Activated CD4-positive, alpha-beta T cell treated with anti-CD3 and anti-CD28 coated beads, Interleukin-2, amount 10 ng/mL, durations not matched to agents 7 days and 5 days (primary cell): ENCODE measurements at places on chromosomes 16 and 17.

DNA sequence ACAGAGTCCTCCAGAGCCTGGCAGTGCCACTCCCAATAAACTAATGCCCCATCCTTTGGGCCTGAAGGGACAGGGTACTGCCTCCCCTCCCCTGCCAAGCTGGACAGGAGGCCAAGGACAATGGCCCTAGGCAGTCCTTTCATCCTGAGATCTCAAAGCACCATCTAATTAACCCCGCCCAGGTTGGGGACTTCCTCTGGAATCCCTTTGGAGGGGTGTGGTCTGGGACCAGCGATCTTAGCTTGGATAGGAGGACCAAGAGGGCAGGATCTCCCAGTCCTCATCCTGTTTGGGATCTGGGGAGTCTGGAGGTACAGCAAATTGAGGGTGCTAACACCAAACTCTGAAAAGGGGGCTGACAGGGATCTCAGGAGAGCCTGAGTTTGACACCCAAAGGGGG, 18.2 kb upstream of the SP6 start:
- DNase-seq, result no peak
- no peak overlapping the region for H3K4me3 ChIP-seq
- H3K4me1 ChIP-seq, result peaks cover 16% of the 10 kb centered on the region
- no peak overlapping the region for H3K27ac ChIP-seq
- no peaks in the 10 kb centered on the region for H3K36me3 ChIP-seq

DNA sequence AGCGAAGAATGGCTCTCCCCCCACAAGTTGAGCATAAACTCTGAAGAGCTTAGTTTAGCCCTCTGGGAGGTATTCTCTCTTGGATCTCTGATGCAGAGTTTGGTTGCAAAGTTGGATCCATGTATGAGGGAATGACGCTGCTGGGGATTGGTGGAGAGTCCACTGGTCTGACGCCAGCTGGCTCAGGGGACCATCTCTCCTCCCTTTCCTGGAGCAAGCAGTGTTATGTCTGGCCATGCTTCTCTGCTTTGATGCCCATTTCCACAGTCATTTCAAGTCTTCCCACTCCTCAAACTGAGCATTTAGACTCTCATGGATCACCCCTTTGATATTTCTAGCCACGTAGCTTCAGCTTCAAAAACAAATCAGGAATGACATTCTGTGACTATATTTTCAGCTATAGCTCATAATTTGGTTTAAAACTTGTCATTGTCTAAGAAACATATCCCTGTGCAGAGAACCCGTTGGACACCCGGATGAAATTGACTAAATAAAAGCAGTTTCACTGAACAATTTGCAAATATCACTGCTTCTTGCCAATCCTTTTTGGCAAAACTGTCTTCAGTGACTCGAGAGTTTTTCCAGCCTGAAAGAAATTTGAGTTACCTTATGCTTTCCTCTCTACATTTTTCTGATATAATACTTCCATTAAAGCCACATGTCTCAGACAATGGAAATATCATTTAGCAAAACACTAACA, 193.4 kb upstream of the CDH11 start:
- H3K36me3 ChIP-seq, result no peaks in the 10 kb centered on the region
- H3K27me3 ChIP-seq, result no peaks in the 10 kb centered on the region
- no peak for DNase-seq
- no peaks in the 10 kb centered on the region for H3K4me1 ChIP-seq

- no peak for DNase-seq
- H3K4me1 ChIP-seq, result peaks cover 52% of the 10 kb centered on the region
- H3K36me3 ChIP-seq, result peaks cover 17% of the 10 kb centered on the region
- no peak overlapping the region for H3K4me3 ChIP-seq
- no peak overlapping the region for H3K27ac ChIP-seq
These were observed 13.4 kb downstream of the HSPB9 start for GRCh38 chr17:42135664-42136653.

GRCh38 chr16:20799599-20799998, 6.7 kb downstream of the ERI2 start:
- no peak overlapping the region for H3K27ac ChIP-seq
- peaks cover 24% of the 10 kb centered on the region for H3K4me1 ChIP-seq
- H3K4me3 ChIP-seq, result no peak overlapping the region
- no peaks in the 10 kb centered on the region for H3K27me3 ChIP-seq

GRCh38 chr16:66254751-66255150, 111.7 kb upstream of the CDH5 start:
- no peak overlapping the region for H3K27ac ChIP-seq
- DNase-seq, result no peak
- H3K27me3 ChIP-seq, result peaks cover under 1% of the 10 kb centered on the region
- no peaks in the 10 kb centered on the region for H3K4me1 ChIP-seq
- no peak overlapping the region for H3K4me3 ChIP-seq

DNA sequence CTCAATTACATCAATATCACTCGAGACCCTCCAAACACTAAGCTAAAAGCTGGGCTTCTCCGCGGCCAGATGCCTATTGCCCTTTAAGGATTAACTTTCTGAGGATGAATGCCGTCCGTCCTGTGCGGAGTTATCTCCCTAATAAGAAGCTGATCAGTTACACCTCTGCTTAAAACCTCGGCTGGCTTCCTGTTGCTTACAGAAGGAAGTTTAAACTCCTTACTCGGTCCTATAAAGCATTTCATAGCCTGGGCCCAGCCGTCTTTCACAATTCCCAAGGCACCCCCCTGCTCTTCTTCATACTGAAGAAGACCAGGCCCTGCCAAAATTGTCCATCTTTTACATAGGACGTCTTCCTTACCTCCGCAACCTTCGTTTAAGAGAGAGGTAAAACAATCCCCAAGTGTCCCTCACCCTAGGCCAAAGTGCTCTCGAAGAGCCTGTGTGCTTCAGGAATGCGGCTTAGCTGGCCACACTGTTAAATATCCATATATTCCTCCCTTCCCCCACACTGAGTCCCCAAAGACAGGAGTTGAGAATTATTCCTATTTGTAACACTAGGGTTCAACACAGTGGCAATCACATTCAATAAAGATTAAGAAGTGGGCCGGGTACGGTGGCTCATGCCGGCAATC, 112.6 kb upstream of the IRX5 start:
- DNase-seq, result no peak
- no peak overlapping the region for H3K27ac ChIP-seq
- H3K27me3 ChIP-seq, result peaks cover 2% of the 10 kb centered on the region
- no peak overlapping the region for H3K4me3 ChIP-seq

- peaks cover 2% of the 10 kb centered on the region for H3K27me3 ChIP-seq
- no peaks in the 10 kb centered on the region for H3K4me1 ChIP-seq
- no peak overlapping the region for H3K27ac ChIP-seq
- H3K36me3 ChIP-seq, result no peaks in the 10 kb centered on the region
- H3K4me3 ChIP-seq, result no peak overlapping the region
- no peak for DNase-seq
These were observed 233.1 kb upstream of the FOXF1 start for GRCh38 chr16:86277221-86277620.

GRCh38 chr17:57860414-57860999, 10.7 kb upstream of the MRPS23 start:
- H3K36me3 ChIP-seq, result no peaks in the 10 kb centered on the region
- H3K4me1 ChIP-seq, result peaks cover 14% of the 10 kb centered on the region
- peak overlapping the region; percentile 66 for H3K4me3 ChIP-seq
- DNase-seq, result no peak
- no peak overlapping the region for H3K27ac ChIP-seq
- peaks cover 40% of the 10 kb centered on the region for H3K27me3 ChIP-seq

GRCh38 chr16:85303354-85303883, 191.1 kb upstream of the CIBAR2 start:
- H3K27me3 ChIP-seq, result no peaks in the 10 kb centered on the region
- H3K36me3 ChIP-seq, result no peaks in the 10 kb centered on the region
- H3K27ac ChIP-seq, result peak overlapping the region; percentile 80

DNA sequence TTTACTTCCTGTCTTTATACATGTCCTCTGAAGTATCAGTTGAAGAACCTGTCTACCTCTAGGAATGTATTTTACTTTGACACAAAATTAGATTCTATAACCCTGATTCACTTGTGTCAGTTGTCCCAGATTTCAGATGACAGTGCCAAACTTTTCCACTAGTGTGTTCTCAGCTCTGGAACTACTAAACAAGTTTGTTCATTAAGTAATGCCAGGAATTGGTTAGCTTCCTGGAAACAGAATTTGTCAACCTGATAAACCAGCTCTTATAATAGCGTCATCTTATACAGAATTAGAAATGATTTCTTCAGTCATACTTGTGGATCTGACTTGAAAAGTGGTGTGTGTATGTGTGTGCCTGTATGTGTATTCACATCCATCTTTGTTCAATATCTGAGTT, 7.4 kb downstream of the MAP3K3 start:
- no peak overlapping the region for H3K4me3 ChIP-seq
- DNase-seq, result no peak
- H3K27me3 ChIP-seq, result no peaks in the 10 kb centered on the region
- peaks cover 18% of the 10 kb centered on the region for H3K36me3 ChIP-seq
- H3K4me1 ChIP-seq, result peaks cover 28% of the 10 kb centered on the region
- H3K27ac ChIP-seq, result no peak overlapping the region

- H3K36me3 ChIP-seq, result no peaks in the 10 kb centered on the region
- H3K4me1 ChIP-seq, result peaks cover 28% of the 10 kb centered on the region
- no peak overlapping the region for H3K27ac ChIP-seq
- no peak overlapping the region for H3K4me3 ChIP-seq
- no peak for DNase-seq
These were observed 12.2 kb downstream of the CBX4 start for GRCh38 chr17:79826841-79827578.

DNA sequence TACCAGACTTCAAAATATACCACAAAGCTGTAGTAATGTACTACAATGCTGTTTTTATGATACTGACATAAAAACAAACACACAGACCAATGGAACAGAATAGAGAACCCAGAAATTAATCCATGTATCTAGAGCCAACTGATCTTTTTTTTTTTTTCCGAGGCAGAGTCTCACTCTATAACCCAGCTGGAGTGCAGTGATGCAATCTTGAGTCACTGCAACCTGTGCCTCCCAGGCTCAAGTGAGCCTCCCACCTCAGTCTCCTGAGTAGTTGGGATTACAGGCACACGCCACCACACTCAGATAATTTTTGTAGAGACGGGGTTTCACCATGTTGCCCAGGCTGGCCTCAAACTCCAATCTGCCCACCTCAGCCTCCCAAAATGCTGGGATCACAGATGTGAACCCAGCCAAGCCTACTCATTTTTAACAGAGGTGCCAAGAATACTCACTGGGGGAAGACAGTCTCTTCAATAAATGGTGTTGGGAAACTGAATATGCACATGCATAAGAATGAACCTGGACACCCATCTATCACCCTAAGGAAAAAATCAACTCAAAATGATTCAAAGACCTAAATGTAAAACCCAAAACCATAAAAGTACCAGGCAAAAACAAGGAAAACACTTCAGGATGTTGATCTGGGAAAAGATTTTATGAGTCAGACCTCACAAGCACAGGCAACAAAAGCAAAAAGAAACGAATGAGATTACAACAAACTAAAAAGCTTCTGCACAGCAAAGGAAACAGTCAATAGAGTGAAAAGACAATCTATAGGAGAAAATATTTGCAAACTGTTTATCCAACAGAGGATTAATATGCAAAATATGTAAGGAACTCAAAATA, 63.1 kb downstream of the STX8 start:
- no peaks in the 10 kb centered on the region for H3K27me3 ChIP-seq
- peaks cover 15% of the 10 kb centered on the region for H3K4me1 ChIP-seq
- no peak overlapping the region for H3K4me3 ChIP-seq
- DNase-seq, result no peak

DNA sequence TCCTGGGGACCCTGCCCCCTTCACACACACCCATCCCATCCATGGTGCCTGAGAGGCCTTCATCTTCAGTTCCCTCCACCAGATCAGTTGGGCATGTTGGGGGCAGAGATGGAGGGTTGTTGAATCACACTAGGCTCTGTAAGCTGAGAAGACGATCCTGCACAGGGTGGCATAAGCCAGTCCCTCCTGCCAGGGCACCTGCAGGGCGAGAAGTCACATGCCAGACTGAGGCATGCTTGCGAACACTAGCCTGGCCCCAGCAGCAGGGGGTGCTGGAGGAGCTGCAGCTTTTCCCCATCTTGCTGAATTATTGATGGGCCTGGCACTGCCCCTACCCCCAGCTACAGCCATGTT, 6.1 kb upstream of the TBX2 start:
- peaks cover 7% of the 10 kb centered on the region for H3K4me1 ChIP-seq
- H3K36me3 ChIP-seq, result no peaks in the 10 kb centered on the region
- no peak overlapping the region for H3K4me3 ChIP-seq
- no peak for DNase-seq
- no peak overlapping the region for H3K27ac ChIP-seq
- peaks cover 30% of the 10 kb centered on the region for H3K27me3 ChIP-seq

DNA sequence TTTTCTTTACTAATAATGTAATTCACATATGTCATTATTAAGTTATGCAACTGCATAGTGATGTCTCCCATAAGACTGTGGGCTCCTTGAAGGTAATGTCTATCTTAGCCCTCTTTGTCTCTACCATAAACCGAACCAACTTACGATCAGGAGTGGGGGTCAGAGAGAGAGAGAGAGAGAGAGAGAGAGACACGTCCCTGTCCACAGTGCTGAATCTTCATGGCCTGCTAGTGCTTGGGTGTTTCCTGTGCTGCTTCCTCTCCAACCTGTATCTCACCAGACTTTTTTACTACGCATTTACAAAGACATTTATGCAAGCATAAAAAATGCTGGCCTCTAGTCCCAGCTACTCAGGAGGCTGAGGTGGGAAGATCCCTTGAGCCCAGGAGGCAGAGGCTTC, 52.2 kb upstream of the HAPSTR1 start:
- peaks cover 2% of the 10 kb centered on the region for H3K36me3 ChIP-seq
- peak; percentile 31 for DNase-seq
- H3K4me1 ChIP-seq, result no peaks in the 10 kb centered on the region
- H3K27me3 ChIP-seq, result peaks cover 6% of the 10 kb centered on the region

GRCh38 chr17:27452828-27453227, 3.4 kb upstream of the KSR1 start:
- H3K36me3 ChIP-seq, result peaks cover 4% of the 10 kb centered on the region
- DNase-seq, result no peak
- no peak overlapping the region for H3K4me3 ChIP-seq
- no peak overlapping the region for H3K27ac ChIP-seq
- peaks cover 23% of the 10 kb centered on the region for H3K4me1 ChIP-seq
- H3K27me3 ChIP-seq, result peaks cover 2% of the 10 kb centered on the region

GRCh38 chr16:720990-721764, at the start of gene ANTKMT:
TSS of gene ANTKMT (plus strand) at chr16:721146. CDS start at chr16:721275, 129 bp downstream.
- H3K27me3 ChIP-seq, result peaks cover 6% of the 10 kb centered on the region
- H3K27ac ChIP-seq, result peak within 1 kb of the TSS; percentile 76
- no peaks in the 10 kb centered on the region for H3K36me3 ChIP-seq
- peak within 1 kb of the TSS; percentile 68 for H3K4me3 ChIP-seq
- peaks cover 14% of the 10 kb centered on the region for H3K4me1 ChIP-seq

- no peaks in the 10 kb centered on the region for H3K4me1 ChIP-seq
- DNase-seq, result no peak
- no peaks in the 10 kb centered on the region for H3K27me3 ChIP-seq
- H3K36me3 ChIP-seq, result no peaks in the 10 kb centered on the region
- H3K4me3 ChIP-seq, result no peak overlapping the region
- no peak overlapping the region for H3K27ac ChIP-seq
These were observed 26.3 kb downstream of the GINS3 start for GRCh38 chr16:58418601-58419000.
